Fibroblast of the conjunctiva (primary cell): ENCODE measurements at places on chromosomes 5 and 9.

DNA sequence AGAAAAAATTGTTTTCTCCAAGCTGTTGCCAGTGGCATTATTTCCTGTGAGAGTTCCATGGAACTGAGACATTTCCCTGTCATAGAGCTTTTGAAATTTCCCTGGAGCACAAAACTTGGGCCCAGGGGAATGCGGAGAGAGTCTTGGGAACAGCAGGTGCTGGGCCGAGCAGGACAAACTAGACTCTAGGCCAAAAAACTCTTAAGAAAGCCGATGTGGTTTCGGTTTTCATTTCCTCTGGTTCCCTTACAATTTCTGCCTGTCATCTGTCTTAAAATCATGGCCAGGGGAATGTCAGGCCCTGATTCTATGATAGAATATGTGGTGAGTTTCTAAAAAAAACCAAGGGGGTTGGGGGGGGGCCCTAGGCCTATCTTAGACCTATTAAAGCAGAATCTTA, 4.6 kb downstream of the SLC35A4 start:
- no peak for DNase-seq

DNA sequence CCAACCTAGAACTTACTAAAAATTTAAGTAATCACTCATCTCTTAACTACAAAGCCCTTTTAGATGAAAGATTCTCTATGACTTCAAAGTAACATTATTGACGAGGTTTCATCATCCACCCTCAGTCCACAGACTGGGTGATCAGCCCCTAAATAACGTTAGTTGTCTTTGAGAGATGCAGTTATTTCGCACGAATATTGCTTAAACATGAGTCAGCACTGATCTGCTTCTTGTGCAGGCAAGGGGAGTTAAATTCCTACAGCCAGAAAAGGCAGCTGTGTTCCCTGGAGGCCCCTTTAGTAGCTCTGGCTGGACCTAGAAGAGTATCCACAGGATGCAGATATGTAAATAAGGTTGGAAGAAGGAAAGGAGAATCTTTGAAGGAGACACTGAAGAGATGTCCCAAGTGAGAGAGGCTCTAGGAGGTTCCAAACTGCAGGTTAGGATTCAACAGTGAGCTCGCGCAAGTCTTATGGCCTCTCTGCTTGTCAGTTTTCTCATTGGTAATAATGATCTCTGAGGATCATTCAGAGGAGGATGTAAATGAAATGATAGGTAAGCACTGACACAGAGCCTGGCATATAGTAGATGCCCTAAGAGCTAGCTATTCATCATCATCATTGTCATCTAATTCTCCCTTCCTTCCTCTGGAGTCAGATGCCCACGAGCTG, 122.2 kb upstream of the MAN2A1 start:
- peak; percentile 42 for DNase-seq

GRCh38 chr5:150461231-150461630, 11.7 kb upstream of the RPS14 start:
- DNase-seq, result no peak

- DNase-seq, result no peak
Observed at GRCh38 chr9:128986671-128987070, 39.2 kb downstream of the NUP188 start.

- peak; percentile 81 for DNase-seq
Observed at GRCh38 chr9:17005056-17005823, 129.6 kb upstream of the CNTLN start.

GRCh38 chr5:65483546-65484346, 2.0 kb upstream of the ADAMTS6 start:
- DNase-seq, result peak; percentile 71

DNA sequence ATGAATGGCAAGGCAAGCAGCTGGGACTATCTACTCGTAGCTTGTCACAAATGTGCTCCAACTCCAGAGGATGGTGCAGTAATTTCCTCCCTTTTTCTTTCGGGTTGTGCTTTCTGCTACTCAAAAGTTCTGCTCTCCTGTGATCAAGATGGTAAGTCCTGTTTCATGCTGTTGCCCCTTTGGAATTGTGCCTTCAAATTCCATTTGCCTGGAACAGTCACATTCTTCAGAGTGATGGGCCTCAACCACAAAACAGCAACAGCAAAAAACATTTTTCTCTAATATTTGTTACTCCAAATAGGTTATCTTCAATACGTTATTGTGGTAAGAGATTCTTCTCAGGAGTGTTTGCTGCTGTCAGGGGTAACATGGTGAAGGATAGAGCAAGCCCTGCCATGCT, 209.3 kb downstream of the PALM2AKAP2 start:
- DNase-seq, result no peak

GRCh38 chr5:176543428-176544182, 5.5 kb upstream of the CDHR2 start:
- DNase-seq, result no peak

GRCh38 chr5:166551384-166551783, 1740.1 kb upstream of the WWC1 start:
- no peak for DNase-seq

DNA sequence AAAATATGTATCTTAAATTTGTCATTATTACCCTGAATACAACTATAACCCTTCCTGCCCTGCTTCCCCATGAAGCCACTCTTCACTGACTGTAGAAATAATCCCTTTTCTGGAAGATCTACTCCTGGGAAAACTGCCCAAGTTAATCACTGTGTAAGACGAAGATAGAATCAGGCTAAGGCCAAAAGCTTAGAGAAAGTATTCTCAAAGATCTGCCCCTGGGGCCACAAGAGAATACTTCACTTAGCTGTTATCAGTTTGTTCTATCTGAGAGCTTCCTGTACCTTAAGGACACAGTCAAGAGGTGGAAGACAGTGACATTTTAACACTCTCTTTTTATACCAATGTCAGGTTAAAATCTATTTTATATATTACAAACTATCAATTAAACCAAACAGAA, 33.8 kb downstream of the RNF145 start:
- DNase-seq, result no peak

- DNase-seq, result no peak
Observed at GRCh38 chr5:86500947-86501346, 116.8 kb upstream of the COX7C start.

DNA sequence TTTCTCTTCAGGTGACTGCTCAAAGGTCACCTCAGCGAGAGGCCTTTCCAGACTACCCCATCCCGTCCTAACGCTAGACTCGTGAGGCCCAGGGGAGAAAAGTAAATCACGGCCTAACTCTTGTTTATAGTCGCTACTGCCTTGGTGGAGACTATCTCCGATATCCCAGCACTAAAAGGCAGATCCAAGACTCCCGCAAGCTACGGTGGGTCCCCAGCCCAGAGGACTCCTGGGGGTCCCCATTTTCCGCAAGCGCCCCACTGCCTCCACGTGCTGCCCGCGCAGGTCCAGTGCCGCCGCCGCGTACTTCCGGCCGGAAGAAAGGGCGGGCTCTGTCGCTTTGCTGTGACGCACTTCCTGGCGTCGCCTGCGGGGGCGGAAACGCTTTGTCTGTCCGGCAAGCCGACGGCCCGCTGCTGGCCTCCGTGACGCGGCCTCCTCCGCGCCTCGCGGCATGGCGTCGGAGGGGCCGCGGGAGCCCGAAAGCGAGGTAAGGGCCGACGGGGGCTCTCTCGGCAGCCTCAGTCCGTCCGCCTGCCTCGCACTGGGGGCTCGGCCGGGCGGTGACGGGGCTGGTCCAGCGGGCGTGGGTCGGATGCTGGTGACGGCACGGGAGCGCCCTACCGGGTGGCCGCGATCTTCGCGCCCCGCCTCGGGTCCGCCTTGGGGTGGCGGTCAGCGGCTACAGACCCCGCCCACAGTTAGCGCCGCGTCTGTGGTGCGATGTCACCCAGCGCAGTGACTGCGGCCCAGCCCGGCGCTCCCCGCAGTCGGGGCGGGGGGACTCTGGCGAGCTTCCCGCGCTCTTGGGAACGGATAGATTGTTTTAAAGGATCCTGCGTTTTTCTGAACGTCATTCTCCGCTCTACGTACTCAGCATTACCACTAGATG, at the start of gene SECISBP2:
TSS of gene SECISBP2 (plus strand) at position 378 of the 892 bp plus-strand sequence. CDS start at position 455, 77 bp downstream.
- DNase-seq, result peak; percentile 97

GRCh38 chr5:160330212-160330611, 17.8 kb upstream of the CCNJL start:
- DNase-seq, result no peak

DNA sequence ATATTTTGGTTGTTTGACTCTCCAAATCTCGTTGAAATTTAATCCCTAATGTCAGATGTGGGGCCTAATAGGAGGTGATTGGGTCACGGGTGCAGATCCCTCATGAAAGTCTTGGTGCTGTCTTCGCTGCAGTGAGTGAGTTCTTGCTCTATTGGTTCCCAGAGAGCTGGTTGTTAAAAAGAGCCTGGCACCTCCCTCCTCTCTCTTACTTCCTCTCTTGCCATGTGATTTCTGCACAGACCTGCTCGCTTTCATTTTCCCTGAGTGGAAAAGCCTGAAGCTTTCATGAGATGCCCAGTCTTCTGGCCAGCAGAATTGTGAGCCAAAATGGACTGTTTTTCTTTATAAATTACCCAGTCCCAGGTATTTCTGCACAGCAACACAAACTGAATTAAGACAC, 221.6 kb downstream of the MAT2B start:
- no peak for DNase-seq

- no peak for DNase-seq
Observed at GRCh38 chr9:131279863-131280570, 3.7 kb upstream of the FAM78A start.

DNA sequence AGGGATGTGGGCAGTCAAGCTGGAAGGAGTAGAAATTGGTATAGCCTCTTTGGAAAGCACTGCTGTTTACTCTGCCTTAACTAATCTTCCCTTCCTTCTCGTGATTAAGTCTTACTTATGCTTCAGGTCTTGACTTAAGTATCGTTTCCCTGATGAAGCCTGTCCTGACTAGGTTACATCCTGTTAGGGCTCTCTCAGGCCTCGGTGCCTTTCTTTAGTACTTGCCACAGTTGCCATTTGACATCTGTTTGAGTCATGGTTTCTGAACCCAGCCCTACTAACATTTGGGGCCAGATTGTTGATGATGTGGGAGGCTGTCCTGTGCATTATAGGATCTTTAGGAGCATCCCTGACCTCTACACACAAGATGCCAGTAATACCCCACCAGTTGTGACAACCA, 94.4 kb downstream of the GAPVD1 start:
- no peak for DNase-seq

DNA sequence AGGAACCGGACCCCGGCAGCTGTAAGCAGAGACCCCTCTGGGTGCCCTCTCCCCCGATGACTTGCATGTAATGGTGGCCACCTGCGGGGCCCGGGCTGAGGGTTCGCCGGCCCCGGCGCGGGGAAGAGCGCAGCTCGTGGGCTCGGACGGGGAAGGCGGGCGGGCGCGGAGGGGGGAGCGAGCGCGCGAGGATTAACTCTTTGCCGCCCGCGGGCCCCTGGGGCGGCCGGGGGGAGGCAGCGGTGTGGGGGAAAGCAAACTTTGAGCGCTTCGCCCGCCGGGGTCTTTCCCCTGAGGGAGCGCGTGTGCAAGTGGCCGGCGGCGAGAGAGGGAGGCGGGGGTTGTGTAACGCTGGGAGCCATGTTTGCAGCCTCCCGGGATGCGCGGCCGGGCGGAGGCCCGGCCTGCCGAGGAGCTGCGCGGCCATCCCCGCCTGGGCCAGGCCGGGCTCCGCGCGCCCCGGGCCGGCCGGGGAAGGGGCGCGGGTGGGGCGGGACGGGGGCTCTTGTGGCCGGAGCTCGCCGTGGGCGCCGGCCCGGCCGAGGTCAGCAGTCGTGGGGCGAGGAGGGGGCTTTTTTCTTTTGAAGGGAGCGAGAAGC, 547 bp downstream of the ANP32B start:
- DNase-seq, result no peak

- no peak for DNase-seq
Observed at GRCh38 chr9:114077162-114077837, 800 bp downstream of the AMBP start.

GRCh38 chr5:119439140-119439631, 13.1 kb upstream of the HSD17B4 start:
- no peak for DNase-seq

DNA sequence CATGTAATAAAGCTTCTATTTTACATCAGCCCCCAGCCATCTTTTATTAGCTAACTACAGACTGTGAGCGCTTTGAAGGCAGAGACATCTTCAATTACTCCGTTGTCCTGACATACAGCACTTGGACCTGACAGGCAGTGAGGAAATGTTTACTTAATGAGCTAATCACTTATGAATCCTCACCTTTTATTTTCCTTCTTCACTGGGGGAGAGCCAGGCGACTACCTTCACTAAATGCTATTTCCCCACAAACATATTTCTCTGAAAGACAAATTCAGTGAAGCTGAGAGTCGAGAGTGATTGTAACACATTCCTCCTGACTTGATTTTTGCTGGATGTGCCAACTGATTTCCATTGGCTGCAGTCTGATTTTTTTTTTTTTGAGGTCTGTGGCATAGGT, 192.1 kb upstream of the CLINT1 start:
- DNase-seq, result no peak

DNA sequence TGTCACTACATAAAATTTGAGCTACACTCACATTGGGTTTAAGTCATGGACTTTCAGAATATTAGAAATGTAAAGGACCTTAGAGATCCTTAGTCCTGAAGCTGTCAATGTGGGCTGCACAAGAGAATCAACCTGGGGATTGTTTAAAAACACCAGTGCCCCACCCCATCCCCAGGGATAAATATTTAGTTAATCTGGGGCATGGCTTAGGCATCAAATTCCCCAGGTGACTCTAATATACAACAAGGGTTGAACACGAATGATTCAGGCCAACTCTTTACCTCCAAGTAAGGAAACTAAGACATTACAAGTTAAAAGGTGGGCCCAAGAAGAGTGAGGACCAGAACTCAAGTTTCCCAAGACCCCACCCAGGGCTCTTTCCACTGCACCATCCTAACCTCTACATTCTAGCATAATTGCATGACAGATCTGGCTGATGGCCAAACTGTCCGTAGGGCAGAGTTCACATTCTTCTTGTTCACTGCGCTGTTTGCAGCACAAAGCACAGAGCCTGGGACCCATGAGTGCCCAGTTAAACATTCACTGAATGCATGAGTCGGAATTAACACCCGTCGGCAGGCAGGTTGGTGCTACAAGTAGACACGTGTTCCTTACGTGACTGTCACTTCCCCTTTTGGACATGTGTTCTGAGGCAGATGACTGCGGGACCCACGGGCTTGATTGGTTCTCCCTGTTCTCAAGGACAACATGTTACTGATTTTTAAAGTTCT, 25.2 kb downstream of the CYFIP2 start:
- no peak for DNase-seq

DNA sequence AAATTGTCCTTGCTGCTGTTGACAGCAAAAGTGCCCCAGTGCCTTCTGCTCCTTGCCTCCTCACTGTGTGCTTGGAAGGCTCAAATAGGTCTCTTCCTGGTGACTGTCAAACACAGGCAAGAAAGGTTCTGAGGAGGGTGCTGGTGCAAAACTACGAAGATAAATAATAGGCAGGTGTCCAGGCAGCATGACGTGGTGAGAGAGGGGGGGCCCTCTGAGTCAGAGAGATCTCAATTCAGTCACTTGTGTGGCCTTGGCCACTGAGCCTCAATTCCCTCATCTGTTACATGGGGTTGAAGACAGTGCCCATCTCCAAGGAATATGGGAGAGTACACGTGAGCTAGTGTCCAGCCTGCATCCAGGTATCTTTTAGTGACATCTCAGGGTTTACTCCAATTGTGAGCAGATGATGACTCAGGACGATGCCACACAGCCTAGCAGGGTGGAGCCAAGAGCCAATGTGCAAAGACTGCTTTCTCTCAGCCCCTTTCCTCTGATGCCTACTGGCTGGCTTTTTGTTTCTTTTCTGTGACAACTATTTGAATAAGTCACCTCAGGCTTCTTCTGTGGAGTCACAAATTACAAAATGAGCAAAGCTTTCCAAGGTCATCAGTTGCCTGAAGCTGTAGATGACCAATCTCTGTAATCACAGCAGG, 29.7 kb upstream of the SMIM32 start:
- no peak for DNase-seq
